ENCODE measurements at places on chromosomes 1 and 21.

DNA sequence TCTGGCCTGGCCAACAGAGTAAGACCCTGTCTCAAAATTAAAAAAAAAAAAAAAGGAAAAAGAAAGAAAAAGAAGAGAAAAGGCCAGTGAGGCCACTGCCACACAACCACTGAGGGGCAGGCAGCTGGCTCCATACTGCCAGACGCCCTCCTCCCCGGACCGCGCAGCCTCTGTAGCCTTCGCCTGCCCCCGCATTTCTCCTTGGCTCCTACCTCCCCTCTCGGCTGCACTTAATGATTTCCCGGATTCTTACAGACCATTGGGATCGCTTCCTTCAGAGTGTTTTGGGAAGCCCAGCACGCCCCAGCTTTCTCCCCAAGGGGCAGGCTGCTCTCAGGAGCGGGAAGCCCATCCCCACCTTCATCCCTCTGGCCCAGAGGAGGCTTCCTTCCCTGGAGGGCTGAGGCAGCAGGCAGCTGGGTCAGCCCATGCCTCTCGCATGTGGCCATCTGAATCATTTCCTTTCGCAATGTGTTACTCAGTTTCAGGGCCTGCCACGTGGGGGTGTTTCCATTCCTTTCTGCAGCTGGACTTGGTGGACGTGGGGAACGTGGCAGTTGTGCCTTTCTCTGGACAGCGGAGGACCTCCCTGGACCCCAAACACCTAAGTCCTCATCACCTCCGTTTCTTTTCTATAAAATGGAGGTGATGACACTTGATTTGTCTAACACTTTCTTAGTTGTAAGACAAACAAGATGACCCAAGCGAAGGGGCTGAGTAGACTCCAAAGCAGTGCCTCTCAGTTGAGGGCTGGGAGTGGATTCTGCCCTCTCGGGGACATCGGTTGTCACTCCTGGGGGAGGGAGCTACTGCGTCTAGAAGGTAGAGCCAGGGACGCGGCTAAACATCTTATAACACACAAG, 2.3 kb downstream of the SLC2A5 start:
- DNase-seq, result no peak

DNA sequence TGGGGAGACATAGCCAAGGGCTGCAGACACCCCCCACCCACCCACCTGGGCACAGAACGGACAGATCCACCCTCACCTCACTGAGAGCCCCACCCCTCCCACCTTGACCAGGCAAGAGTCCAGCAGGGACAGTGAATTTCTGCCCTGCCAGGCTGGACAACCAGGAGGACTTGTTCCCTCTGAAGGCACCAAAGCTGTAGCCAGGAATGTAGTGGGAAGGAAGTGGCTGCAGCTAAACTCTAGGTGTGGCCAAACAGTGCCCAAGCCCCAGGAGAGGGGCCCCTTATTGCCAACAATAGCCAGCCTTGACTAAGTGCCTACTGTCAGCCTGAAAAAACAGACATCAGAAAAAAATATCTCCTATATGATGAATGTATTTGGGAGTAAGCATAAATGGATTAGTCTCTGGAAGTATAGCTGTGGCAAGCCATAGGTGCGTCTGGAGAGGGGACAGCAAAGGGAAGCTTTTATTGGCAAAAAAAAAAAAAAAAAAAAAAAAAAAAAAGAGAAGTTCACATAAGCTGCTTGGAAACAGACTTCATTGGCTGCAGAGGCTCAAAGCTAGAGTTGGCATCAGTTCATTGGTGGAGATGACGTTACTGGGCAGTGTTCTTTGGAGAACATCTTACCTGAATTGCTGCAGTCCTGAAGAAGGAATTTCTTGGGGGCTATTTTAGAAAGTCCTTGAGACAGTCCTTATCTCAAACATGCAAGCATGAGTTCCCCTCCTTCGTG, 64.1 kb upstream of the TMEM51 start:
- DNase-seq, result no peak

DNA sequence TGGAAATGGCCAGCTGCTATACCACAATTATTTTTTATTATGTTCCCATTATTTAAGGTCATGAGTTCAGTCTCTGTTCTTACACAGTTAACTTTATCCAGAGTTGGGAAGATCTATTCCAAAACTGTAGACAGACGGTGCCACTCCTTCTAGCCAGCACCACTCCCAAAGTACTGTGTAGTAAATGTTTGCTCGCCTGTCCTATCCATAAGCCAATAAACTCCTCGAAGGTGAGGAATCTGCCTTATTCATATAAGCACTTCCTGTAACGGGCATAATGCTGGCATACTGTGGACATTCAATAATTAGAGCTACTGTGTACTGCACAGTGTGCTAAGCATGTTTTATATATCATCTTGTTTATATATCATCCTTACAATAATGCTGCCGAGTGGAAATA, 26.1 kb upstream of the STMN1 start:
- no peak for DNase-seq

DNA sequence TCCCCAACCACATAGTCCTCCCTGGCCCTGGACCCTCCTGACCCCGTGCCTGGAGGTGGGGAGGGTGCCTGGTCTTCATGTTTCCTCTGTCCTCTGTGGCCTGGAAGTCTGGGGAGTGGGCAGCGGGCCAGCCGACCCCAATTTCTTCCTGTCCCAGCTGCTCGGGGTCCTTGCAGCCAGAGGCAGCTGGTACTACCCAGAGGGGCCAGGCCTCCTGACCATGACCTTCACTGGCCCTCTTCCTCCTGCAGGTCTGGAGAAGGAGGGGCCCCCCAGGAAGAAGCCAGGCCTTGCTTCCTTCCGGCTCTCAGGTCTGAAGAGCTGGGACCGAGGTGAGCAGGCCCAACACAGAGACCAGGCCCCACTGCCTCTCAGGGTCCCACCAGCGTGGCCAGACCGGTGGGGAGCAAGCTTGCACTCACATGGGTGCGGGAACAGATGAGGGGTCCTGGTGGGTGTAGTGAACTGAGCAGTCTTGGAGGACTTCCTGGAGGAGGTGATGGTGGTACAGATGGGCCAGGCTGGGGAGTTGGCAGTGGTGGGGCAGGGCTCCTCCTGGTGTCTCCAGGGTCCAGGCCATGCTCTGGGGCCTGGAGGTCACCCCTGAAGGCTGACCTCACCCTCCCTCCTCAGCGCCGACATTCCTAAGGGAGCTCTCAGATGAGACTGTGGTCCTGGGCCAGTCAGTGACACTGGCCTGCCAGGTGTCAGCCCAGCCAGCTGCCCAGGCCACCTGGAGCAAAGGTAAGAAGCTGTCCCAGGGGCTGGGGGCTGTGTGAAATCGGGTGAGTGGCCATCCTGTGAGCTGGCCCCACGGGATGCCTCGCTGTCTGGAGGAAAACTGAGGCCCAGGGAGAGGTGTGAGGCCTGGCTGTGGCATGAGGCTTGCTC, 32.7 kb downstream of the TRIM11 start:
- no peak for DNase-seq
